Bronchial epithelial cell (primary cell): ENCODE measurements at places on chromosomes 13 and 19.

DNA sequence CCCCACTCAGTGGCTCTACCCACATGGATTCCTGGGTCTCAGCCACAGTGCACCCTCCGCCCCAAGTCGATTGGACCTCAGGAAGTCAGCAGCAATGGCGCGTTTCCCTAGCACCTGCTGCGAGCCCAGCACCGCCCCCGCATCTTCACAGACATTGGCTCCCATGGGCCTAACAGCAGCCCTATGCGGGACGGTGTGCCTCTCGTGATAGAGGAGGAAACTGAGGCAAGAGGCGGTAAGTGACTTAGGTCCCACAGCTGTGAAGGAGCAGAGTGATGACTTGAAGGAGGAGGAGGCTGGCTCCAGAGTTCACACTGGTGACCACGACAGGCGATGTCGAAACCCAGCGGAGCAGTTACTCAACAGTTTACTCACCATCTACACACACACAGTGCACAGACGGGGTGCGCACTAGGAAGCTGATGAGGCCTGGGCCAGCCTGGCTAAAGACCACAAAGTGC is 104.5 kb upstream of the SOX1 start:
- no peak for DNase-seq

GRCh38 chr13:61123538-61124289 is 291.9 kb downstream of the PCDH20 start:
- DNase-seq, result no peak

- DNase-seq, result no peak
These were observed 3.6 kb downstream of the TUBB4A start for GRCh38 chr19:6498294-6499036.

DNA sequence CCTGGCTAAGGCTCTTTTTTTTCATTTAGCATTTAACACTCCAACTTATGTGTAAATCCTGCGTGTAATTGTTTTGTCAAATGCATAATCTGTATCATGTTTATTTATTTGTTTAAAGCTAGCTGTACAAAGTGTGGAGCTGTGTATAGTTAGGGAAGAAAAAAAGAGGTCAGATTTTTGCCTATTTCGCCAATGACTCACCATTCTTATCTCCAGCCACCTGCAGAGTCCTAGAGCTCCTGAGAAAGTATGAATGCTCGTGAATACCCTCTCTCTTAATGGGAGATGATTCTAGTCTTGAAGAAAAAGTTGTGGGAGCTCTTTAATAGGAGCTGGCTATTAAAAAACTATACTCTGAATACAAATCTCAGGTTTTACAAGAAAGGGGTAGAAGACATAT is 778.8 kb upstream of the SLITRK5 start:
- no peak for DNase-seq

DNA sequence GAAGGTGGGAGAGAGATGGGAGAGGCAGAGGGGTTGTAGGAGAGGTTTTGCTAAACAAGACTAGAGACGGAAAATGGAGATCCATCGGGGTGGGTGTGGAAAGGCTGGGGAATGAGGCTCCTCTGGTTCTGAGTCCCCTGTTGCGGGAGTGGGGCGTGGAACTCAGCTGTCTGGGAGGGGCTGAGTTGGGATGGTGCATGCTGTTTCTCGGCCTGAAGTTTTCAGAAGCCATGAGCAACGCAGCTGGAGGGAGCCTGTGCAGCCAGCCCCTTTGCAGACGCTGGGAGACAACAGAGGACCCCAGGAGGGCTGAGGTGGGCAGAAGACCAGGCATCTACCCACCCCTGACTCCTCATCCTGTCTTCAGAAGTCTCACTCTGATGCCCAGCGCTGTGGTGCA is 7.4 kb upstream of the GIPR start:
- no peak for DNase-seq
